ENCODE measurements at places on chromosomes 3 and 15.

DNA sequence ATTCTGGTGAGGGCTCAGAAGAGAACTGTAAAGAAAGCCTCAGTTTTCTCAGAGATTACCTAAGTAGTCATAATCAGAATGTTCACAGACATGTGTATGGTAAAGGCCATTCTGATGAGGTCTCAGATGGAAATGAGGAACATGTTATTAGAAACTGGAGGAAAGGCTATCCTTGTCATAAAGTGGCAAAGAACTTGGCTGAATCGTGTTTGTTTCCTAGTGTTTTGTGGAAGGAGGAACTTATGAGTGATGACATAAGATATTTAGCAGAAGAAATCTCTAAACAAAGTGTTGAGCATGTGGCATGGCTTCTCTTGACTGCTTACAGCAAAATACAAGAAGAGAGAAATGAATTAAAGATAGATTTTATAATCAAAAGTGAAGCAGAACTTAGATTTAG lies 12.8 kb upstream of the KLHL40 start:
- DNase-seq = no peak

DNA sequence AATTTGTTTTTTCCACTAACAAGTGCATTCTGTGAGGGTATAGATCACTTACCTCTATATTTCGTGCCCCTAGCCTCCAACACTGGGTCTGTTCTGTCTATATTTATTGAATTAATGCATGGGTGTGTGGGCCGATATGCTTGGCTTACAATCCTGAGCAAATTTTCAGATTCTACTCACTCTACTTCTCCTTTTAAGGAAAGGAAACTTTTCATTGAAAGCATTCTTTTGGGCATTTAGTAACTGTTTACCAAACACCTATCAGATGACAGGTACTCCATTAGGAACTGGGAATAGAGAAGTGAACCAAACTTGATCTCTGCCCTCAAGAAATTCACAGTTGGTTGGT lies 60.5 kb downstream of the TLE3 start:
- DNase-seq = no peak

DNA sequence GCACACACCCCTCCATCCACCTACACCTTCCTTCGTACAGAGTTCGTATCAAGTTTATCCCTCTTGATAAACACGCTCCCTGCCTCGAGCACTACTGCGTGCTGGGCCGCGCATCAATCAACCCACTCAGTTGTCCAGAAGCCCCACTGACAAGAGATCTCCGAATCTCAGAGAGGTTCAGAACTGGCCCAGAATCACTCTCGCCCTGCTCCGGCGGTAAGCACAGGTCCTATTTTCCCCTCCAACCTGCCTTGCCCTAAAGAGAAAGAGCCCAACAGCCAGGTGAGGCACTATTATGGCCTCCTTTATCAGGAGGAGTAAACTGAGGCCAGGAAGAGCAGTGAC lies 494 bp upstream of the NISCH start:
- no peak for DNase-seq

DNA sequence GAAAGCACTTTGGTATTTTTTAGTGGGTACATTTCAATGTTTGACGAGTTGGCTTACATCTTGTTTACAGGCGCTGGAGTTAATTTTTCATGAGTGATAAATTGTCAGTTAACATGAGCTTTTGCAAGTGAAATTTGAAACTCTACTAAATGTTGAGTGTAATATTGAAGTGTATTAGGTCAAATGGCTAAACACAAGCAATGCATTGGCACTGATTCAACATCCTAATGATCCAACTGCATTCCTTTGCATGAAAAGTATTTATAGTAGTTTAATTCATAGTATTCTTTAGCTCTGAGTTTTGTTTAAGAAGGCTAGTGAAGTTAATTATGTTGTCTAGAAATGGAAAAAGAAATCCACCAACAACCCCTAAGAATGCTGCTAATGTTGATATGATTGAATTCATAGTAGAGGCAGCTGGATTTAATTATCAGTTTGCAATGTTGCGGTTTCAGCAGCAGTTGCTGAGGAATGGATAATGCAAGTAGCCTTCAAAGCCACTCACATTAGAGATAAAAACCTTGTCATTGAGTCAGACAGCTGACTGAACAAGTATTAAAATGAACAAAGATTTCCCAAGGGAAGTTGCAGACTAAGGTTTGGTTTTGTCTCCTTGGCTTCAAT lies 245.6 kb upstream of the GOLIM4 start:
- DNase-seq = no peak

DNA sequence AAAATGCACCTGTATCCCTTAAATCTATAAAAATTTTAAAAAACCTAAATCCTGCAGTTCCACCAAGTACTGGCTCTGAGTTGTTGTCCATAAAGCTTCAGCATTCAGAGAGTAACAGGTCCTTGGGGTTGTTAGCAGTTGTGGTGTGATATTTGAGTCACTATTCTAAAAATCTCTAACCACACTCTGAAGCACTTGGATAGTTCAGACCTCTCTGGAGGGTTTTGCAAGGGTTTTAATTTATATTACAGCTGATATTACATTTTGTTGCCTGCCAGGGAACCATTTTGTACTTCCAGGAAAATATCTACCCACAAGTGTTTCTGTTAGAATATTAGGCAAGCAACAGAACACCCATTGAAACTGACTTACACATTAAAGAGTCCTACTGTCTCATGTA lies 255.6 kb downstream of the TBL1XR1 start:
- no peak for DNase-seq

DNA sequence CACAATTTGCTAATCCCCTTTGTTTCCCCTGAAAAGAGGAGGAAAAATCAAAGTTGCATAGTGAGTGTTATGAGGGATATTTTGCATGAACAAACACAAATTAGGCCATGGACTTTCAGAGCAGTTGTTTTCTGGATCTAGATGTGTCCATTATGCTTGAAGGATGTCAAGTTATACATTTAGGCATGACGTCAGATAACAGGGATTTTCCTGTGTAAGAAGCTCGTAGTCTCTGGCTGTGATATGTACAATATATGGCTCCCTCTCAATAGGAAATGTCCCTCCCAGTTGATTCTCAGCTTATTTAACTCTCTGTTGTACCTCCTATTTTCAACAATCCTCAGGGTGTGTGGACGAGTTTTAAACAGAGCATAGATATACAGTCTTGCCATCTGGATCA lies 171.0 kb downstream of the RBMS3 start:
- no peak for DNase-seq

DNA sequence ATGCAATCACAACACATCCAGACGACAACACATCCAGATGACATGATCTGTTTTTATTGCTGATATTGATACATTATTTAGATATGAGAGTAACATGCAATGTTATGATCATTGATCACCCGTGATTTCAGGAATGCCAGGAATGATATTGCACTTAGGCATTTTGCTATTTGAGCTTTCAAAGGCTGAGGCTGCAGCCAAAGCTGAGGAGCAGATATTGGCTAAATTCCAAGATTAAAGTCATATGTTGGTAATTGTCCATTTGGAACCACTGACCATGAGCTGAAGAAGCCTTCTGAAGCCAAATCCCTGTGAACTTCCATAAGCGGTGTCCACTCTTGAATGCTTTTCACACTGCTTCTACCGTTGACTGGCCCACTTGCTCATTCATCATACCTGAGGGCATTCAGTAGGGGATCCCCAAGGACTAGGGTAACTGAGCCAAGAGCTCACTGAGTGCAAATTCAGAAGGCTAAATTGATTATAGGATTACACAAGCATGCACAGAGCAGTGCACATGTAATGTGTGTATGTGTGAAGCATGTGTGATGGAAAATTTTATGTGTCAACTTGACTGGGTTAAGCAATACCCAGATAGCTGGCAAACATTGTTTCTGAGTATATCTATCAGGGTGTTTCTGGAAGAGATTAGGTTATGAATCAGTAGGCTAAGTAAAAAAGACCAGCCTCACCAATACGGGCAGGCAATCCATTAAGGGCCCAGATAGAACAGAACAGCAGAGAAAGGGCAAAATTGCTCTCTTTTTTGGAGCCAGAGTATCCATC lies 92.1 kb upstream of the PLAAT1 start:
- no peak for DNase-seq

GRCh38 chr3:143536817-143537535 lies 311.3 kb downstream of the SLC9A9 start:
- DNase-seq = no peak

- peak; percentile 27 for DNase-seq
Observed at GRCh38 chr15:90838139-90838538, 30.2 kb upstream of the FURIN start.

DNA sequence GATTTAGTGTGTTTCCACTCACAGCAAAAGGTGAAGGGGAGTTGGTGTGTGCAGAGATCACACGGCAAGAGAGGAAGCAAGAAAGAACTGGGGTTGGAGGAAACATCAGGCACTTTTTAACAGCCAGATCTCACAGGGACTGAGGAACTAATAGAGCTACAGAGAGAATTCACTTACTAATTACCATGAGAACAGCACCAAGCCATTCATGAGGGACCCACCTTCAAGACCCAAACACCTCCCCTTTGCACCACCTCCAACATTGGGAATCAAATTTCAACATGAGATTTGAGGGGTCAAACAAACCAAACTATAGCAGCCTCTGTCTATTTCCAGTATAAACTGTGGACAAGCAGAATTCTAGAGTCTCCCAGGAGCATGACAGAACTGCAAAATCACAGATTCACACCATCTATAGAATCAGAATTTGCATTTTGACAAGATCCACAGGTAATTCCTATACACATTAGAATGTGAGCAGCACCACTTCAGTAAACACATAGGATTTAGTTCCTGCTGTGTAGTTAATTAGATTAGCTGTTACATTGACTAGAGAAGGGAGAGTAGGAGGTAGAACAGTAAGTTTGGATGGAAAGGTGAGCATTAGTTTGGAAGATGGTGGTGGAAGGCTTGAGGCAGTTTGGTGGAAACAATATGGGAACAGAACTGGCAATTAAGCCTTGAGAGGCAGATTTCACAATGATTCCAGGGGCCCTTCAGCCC lies 311.7 kb downstream of the NSUN3 start:
- DNase-seq = no peak

GRCh38 chr15:38920966-38921365 lies 356.4 kb upstream of the RASGRP1 start:
- no peak for DNase-seq

DNA sequence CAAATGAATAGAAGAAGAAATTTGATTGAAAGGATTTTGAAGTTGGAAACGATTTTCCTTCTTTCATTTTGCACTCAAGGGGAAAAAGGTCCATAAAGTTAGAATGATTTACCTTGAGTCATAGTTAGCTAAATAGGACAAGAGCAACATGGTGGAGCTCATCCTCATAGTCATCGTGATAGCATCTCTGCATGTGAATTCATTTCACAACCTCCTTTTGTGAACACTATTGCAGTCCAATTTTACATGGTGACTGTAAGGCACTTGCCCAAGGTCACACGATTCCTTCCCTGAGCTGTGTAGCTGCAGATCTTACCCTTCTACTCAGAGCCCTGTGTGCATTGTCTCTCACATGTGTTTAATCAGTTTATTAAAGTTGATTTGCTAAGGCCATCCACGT lies 359.8 kb upstream of the C2CD4B start:
- no peak for DNase-seq

- DNase-seq = no peak
Observed at GRCh38 chr3:141686466-141687291, 51.4 kb upstream of the RNF7 start.

- no peak for DNase-seq
Observed at GRCh38 chr3:17057321-17057720, 172.6 kb downstream of the PLCL2 start.

GRCh38 chr3:196660381-196661166 lies 21.1 kb downstream of the NRROS start:
- DNase-seq = no peak

DNA sequence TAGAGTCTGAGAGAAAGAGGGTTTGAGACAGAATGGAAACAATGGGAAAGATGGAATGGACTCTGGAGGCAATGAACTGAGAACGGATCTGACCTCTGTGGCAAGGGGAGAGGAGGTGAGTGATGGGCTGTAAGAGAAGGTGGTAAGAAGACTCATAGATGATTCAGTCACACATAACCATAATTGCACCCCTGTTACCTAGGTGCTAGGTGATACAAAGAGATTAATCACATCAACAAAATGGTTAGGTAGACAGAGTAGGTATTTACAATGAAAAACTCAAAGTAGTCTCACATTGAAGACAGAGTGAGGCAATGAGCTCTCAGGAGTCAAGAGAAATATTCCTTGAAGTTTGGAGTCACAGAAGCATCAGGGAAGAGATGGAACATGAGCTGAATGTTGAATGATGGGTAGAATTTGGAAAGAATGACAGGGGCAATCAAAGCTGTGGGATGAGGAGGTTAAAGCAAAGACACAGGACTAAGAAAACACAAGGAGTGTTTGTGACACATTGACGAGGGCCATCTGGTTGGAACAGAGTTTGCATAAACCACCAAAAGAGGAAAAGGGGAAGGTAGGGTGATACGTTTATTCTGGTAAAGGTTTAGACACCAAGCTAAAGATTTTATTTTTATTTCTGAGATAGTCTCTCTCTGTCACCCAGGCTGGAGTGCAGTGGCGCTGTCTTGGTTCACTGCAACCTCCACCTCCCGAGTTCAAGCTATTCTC lies 32.7 kb downstream of the MME start:
- no peak for DNase-seq

- no peak for DNase-seq
Observed at GRCh38 chr3:178075344-178075743, 460.9 kb upstream of the KCNMB2 start.

DNA sequence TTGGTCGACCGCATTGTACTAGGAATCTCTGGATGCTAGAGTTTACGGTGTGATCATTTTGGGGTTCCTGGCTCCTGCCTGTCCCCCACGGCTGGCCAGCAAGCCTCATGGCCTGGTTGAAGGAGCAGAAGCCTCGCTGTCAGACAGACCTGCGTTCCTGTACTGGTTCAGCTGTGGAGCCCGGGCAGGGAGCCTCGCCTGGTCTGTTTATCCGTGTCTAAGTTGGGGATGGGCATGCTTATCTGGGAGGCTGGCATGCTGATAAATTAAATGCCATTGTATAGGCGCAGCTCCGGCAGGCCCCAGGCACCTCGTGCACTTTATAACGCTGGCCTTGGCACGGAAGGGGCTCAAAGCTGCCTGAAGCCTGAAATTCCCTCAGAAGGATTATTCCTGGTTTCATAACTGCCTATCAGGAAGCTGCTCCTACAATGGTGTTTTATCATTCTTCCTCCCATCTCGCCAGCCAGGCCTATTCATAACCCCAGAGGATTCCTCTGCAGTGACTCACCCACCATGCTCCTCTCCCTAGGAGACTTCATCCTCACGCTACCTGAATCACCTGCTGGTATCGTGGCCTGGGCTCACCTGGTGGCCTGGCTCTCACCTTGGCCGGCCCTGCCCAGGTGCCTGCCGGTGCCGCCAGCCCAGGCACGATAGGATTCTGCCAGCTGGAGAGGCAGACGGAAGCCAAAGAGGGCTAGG lies 110.9 kb downstream of the ASB7 start:
- DNase-seq = no peak

GRCh38 chr3:99949956-99950670 lies 132.5 kb downstream of the CMSS1 start:
- no peak for DNase-seq

- DNase-seq = no peak
Observed at GRCh38 chr15:58562135-58562534, 130.3 kb downstream of the LIPC start.

DNA sequence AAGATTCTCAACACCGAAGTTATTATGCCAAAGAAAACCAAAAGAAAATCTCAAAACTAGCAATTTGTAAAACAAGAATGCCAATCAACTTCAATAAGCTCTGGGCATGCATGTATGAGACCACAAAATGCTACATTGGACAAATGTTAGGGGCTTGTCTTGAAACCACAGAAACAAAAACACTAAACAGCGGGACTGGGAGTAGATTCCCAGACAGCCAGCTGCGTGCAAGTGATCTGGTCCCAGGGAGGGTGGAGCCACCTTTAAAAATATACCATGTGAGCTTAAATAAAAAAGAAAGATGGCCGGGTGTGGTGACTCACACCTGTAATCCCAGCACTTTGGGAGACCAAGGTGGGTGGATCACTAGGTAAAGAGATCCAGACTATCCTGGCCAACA lies 163.6 kb upstream of the PRICKLE2 start:
- DNase-seq = no peak
